ENCODE measurements at places on chromosomes 1 and 21. TPM values are rescaled to one million over a fixed set of nuclear protein-coding genes. Genes with fewer than 3 reads are reported as not detected.

DNA sequence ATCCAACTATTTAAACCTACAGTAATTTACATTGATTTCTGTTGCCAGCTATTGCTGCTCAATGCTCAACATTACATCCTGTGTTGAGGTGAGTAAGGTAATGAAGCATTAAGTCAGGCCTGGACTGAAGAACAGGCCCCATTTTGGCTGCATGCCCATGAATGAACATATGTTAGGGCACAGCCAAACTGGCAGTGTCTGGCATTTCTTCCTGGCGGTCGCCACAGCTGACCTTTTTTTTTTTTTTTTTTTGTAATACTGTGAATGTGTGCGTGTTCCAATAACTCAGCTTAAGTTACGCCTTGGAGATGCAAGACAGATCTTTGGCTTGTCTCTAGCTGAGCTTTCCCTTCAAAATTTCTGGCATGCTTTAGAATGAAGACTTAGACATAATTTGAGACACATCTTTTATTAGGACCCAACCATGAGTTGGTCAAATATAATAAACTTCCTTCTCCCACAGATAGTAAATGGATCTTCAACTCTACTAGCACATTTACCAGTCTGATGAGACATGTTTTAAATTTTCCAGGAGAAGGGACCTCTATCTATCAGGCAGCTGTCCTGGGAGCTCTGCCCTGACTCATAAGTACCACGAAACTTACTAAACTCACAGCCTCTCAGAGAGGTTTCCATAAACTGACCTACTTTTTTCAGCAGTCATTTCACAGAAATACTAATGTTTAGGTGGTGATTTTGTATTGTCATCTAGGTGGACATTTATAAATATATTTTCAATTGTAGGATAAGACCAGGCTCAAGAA, 341.1 kb upstream of the RUNX1 start:
- no peak for ATAC-seq

GRCh38 chr1:52970149-52970548, 43.1 kb downstream of the SCP2 start:
- ATAC-seq = no peak

GRCh38 chr1:245128381-245129101, 26.2 kb upstream of the KIF26B start:
- no peak for ATAC-seq

- ATAC-seq = no peak
Observed at GRCh38 chr1:199399996-199400724, 627.4 kb upstream of the NR5A2 start.

DNA sequence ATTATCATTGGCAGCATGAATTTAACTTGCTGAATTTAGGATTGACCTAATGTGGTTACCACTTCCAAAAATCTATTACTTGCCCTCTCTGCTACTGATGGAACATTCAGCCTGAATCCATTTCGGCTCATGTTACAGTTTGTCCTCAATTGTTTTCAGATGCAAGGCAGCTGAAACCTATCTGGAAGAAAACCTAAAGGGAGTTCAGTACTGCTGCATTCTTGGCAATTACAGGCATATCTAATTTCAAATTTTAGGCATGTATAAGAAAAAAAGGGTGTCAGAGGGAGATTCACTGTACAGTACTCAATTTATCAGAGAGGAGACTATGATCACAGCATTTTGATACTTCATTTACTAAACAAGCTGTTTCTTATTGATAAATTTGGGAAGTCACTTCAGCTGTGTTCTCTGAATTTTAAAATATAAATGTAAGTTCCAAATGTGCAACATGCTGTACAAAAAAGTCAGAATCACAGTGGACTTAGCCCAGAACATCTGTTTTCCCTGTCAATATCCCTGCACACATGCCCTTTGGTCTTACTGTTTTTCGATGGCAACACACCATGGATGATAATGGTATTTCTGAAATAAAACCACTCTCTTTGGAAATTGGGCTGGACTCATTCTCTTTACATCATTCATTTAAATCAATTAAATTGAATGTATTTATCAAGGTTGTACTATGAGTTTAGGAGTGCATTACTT, 651.6 kb upstream of the ADGRL4 start:
- ATAC-seq = no peak

- ATAC-seq = peak; percentile 97
Observed at GRCh38 chr1:229070168-229070567, 200.7 kb upstream of the RAB4A start.

- ATAC-seq = no peak
Observed at GRCh38 chr1:212447478-212447877, 14.8 kb downstream of the NENF start.

GRCh38 chr1:40766017-40766416, 17.6 kb upstream of the KCNQ4 start:
- ATAC-seq = no peak

DNA sequence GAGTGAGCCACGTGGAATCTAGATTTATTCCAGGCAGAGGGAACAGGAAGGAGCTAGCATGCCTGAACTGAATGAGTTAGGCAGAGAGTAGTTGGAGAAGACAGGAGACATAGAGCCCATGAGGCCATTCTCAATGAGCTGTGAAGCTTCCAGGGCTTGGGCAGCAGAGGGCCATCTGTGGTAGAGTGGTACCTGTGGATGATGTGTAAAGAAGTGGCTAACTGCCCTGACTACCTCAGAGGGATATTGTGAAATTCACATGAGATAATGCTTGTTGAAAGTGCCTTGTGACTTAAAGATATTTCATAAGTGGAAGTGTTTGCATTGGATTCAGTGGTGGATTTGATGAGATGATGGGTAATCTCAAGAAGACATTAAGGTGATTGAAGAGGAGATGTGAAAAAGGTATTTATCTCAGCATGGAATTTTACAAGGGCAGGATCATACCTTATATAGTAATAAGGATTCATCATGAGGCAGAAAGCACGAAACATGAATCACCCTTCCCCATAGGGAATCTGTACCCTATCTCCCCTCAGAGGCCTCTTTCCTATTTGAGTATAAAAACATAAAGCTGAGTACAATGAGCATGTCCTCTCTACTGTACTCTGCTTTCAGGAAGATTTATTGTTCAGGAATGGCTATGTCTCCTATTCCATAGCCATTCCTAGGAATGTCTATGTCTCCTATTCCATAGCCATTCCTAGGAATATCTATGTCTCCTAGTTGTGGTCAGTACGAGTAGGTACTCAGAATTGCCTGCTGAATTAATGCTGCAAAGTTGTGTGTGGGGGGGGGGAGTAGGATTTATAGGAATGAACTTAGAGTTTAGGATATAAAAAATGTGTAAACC, 146.8 kb downstream of the PAPPA2 start:
- ATAC-seq = no peak

DNA sequence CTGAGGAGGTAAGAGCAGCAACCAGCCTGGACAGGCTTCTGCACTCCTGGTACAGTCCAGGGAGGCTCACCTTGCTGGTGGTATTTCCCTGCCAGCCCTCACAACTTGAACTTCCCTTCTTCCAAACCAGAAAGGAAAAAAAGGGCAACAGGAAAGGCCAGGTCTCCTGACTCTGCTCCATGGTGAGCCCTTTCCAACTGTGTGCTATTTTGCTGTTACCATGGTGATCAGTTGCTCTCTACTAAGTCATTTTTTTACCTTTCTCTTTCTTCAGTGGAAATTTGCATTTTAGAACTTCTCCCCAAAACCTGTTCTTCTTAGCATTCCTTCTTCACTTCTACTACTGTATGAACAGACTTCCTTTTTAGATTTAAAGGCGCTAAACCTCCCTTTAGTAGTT, 164.3 kb downstream of the GRIK1 start:
- no peak for ATAC-seq

GRCh38 chr1:25033828-25034705, 104.0 kb upstream of the RUNX3 start:
- ATAC-seq = no peak

DNA sequence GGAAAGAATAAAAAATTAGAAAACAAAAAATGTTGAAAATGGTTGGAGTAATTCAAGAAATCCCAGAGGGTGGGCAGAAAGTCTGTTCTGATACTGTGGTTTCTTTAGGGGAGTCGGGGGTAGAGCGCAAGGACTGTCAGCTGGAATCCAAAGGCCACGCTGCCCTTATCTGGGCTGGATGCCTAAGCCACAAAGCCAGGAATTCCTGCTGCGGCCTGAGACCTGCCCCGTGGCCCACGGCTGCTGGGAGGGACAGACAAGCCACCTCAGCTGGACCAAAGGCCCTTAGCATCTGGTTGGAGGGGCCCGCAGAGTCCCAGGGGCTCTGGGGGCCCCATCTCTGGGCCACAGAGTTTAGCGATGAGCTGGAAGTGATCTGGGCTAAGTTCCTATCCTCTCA, 60.2 kb downstream of the DMRTB1 start:
- no peak for ATAC-seq

DNA sequence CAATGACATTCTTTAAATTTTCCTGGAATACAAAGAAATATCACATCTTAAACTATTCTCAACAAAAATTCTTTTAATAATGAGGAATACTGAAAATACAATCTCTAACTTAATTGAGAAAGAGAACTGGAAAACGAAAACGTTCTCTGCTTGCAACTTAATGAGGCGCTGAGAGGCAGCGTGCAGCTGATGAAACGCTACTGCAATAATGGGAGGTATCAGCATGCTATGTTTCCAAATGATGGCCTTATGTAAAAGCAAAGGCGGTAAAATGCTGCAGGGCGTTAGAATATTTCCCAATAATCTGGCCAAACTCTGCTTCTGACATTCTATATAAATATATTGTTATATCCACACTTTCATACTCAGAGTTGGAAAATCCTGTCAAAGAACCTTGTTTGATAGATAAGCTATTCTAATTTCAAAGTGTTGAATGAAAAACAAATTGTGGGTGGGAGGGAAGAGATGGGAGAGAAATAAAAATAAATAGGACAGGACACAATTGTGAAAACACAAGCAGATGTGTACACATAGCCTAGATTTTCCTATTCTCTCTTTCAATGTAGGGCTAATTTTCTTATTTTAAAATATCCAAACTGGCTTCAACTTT, 70.9 kb downstream of the APP start:
- ATAC-seq = peak; percentile 89

DNA sequence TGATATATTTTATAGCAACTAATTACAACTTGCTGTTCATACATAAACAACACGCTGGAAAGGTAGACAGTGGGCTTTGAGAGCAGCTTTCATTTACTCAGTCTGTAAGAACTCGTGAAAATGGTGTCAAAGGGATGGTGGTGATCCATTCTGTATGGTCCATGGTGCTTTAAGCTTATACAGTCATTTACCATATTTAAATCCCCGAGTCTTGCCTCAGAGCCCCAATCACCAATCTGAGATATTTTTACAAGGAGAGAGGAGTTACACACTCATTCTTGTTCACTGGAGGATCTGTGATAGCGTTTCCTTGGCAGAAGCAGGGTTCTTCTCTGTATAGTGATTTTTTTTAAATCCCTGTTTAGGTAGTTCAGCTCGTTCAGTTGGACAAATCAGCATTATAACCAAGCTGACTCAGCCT, 694.6 kb downstream of the USP25 start:
- ATAC-seq = peak; percentile 28

GRCh38 chr1:221605569-221605968, 136.3 kb downstream of the DUSP10 start:
- no peak for ATAC-seq

DNA sequence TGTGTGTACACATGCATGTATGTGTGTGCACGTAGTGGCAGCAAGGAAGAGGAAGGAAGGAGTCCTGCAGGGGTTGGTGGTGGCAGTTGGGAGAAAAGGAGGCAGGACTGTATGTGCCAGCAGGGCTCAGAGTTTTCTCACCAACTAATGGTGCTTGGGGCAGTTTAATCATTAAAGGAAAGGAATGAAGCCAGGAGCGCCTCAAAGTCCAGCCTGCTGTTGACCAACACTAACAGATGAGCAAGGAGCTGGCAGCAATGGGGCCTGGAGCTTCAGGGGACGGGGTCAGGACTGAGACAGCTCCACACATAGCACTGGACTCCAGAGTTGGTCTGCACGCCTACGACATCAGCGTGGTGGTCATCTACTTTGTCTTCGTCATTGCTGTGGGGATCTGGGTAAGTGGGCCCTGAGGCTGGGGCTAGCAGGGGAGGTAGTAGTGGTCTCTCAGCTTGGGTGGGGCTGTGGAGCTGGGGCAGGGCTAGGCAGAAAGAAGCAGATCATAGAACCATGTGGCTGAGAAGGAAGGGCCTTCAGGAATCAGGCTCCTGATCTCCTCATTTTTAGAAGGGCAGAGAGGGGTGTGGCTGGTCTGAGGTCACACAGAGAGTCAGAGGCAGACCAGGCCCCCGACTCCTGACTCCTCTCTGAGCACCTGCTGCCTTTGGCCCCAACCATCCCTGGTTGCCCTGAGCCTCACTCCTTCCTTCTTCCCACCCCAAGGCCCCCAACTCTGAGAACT, at the start of gene SLC5A9:
Gene SLC5A9 (plus strand): TSS at position 216 of the 742 bp plus-strand sequence. CDS start 21 bp downstream, at position 237.
- no peak for ATAC-seq

GRCh38 chr1:116290085-116290705, 82.8 kb upstream of the ATP1A1 start:
- no peak for ATAC-seq

DNA sequence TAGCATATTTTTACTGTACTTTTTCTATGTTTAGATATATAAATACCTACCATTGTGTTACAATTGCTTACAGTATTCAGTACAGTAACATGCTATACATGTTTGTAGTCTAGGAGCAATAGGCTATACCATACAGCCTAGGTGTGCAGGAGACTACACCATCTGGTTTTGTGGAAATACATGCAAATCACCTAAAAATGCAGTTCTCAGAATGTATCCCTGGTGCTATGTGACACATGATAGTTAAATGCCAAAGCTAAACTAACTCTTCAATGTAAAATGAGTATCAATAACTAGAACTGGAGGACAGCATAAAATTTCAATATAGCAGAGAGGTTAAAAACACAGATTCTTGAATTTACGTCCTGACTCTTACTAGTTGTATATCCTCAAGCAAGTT, 14.8 kb downstream of the NUCKS1 start:
- no peak for ATAC-seq

DNA sequence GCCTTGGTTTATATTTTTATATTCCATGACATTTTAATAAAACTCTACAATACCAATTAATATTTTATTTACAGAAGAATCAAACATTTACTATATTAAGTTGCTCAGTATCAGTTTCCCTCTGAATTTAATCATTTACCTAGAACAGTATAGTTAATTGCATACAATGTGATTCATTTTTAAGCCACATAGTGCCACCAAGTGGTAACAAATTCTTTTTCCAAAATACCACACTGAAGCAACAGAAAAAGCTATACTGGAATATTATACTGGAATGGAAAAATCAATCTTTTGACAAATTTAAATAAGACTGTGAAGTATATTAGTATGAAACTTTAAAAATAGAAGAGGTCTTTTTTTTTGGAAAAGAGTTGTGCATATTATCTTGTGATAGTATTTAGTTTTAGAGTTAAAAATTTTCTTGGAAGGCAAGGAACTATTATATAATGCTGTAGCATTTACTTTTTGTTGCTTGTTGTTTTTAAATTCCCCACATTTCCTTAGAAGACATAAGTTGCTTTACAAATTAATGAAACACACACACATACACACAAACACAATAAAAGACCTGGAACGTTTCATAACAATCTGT, 57.3 kb downstream of the ZNF644 start:
- no peak for ATAC-seq

GRCh38 chr1:222182641-222183040, 365.3 kb downstream of the HHIPL2 start:
- ATAC-seq = no peak

Gene TTC22
- 2.2 TPM for total RNA-seq

Gene VTCN1
- total RNA-seq = 0.54 TPM

Gene IRF6
- 0.11 TPM for total RNA-seq

Gene HSD3B1
- 0.81 TPM for total RNA-seq

Gene TRIM46
- total RNA-seq = 2.4 TPM

Gene GJB5
- total RNA-seq = 0.49 TPM

Gene FBXO2
- total RNA-seq = 0.42 TPM

Gene RNU1-3
- 4,525 TPM for total RNA-seq

Gene SPATA21
- not detected for total RNA-seq

All from motor neuron (in vitro differentiated cells).